Keratinocyte (primary cell): ENCODE measurements at places on chromosomes 1 and 21.

DNA sequence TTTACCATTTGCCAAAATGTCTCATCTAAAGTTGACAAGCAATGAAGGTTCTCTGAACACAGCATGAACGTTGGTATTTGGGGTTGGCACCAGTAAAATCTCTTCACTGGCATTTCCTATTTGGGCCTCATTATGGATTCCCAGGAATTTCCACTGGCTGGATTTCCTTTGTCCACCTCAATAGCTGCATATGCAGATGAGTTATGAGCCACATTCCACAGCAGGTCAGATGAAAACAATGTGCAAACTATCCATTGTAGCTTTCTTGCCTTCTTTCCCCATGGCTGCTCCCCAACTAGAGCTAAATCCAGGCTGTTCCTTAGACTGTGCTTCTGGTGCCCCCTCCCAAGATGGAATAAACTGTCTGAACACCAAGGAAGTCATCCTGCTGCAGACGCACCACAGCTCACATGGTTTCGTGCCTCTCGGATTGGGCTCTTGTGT lies 168.1 kb upstream of the FGGY start:
- DNase-seq: no peak

DNA sequence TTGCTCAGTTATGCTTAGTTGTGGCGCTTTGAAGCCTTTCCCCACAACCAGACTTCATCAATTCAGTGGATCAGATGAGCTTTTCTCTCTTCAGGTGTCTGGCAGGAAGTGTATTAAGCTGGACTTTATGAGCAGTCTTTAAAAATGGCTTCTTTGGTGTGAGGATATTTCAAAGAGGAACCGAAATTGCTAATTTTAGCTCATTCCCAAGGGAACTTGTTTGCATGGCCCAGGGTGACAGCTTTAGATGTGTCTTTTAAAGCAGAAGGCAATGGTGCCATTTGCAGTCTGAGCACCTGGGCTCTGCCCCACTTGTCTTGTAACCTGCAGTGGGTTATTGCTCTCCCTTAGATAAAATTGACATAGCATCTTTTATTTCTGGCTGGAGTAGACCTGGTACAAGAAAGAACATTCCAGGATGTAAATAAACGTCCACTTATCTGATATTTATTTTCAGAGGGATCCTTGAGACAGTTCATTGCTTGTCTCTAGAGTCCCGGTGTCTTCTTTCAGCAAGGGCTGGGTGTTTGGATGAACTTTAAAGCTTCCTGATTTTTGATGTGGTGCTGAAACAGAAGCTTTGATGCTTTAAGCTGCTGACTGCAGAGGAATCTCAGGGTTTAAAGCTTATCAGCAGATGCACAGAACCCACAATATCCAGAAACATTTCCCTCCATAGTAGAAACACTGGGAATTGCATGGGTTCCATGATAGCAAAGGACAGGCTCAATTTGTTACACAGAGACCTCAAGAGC lies 241.7 kb downstream of the ADGRL2 start:
- DNase-seq: no peak

DNA sequence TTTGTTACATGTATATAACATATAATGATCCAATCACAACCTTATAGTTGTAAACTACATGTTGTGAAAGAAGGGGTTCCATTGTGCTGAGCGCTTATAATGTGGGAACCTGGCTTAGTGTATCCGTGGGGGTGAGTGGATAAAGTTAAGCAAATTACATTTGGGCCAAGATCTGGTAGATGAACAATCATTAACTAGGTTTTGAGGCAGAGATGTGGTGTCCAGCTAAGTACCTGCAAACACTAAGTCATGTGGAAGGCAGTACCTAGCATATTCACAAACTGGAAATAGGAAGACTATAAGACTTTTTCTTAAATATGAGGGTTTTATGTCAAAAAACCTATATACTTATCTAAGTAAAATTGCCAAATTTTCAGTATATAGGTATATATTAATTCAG lies 167.2 kb upstream of the PDE4B start:
- DNase-seq: no peak

- no peak for DNase-seq
These were observed 5.0 kb downstream of the PLPPR4 start for GRCh38 chr1:99269321-99269720.

DNA sequence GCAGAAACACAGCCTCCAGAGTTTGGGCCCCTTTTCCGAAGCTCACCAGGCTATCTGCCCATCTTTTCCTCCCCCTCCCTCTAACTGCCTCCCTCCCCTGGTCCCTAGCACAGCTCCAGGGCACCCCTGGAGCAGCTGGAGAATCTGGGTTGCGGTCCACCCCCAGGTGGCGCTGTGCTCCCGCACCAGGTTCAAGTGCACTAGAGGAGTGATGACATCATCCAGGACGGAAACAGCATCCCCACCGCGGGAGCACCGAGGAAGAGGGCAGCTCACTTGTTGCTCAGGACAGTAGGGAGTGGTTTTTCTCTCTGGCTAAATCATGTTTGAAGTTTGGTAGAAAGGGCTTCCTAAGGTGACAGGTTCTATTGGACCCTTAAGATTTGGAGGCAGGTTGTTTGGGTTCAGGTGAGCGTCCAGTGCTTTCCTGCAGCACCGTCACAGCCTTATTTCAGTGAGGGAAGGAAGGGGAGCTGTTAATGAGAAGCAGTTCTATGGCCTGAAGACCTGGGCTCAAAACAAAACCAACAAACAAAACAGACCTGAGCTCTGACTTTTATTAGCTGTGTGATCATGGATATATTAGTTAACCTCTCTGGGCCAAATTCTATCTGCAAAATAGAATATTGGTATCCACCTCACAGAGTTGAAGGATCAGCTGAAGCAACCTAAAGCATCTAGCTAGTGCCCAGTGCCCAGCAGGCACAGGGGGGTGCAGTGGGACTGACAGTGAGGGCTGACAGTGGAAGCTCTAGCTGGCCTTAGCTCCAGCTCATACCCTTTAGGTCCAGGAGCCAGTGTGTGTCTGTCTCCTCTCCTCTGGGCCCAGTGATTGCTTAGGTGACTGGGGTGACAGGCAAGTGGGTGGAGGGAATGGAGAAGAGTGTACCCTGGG lies 7.5 kb downstream of the SHISA4 start:
- peak; percentile 63 for DNase-seq

GRCh38 chr1:193103759-193104501 lies 1.3 kb downstream of the GLRX2 start:
- DNase-seq: no peak

- no peak for DNase-seq
These were observed 9.9 kb downstream of the WNT9A start for GRCh38 chr1:227937838-227938145.
